Stimulated activated CD8-positive, alpha-beta memory T cell treated with anti-CD3 and anti-CD28 coated beads, Interleukin-7, amount 100 ng/mL, for 24 hours (primary cell): ENCODE measurements at places on chromosomes 4 and X.

GRCh38 chr4:186191200-186192065 is at the start of gene CYP4V2:
Gene CYP4V2 (plus strand): TSS chr4:186191567. CDS start chr4:186191824, 257 bp downstream.
- peak; percentile 70 for DNase-seq

DNA sequence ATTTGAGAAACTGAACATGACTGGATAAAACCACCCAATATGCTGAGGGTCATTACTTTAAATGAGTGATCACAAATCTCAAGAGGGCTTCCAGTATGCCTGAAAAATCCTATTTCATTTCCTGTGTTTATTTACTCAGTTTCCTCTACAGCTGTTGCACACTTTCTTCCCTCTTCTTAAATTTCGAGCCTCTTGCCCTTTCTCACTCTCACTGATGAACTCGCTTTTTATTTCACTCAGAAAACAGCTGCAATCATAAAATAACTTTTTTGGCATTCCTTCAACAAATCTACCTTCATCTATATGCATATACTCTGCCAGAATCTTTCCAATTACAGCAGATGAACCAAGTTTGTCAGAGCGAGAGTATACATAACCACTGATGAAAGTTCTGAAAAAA is 101.3 kb downstream of the EIF4E start:
- DNase-seq = no peak

GRCh38 chrX:109475174-109475891 is 6.6 kb downstream of the GUCY2F start:
- no peak for DNase-seq

DNA sequence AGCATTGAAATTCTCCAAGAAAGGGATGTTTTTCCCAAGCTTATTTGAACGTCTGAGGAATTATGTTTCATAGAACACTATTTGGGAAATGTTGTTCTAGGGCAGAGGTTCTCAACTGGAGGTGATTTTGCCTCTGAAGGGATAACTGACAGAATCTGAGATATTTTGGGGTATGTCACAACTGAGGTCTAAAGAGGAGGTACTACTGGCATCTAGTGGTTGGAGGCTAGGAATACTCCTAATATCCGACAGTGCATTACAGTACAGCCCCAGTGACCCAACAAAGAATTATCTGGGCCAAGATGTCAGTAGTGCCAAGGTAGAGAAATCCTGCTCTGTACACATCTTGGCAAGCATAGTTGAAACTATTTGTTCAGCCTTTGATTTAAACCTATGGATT is 6.4 kb downstream of the HSPA4L start:
- no peak for DNase-seq

DNA sequence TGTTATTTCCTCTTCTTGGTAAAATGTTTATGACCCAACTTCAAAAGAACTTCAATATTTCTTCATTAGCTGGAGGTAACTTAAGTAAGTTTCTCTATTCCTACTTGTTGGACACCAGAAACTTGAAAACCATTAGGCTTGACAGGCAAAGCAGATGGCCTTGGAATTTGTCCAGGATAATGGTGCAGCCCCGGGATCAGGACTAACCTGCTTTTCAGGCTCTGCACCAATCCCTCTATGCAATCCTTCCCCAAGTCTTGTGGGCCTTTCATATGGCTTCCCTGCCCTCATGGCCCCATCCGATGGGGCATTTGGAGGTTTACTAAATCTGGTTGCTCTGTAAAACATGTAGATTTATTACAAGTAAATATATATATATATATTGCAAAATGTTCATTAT is 68.5 kb downstream of the SPINK2 start:
- DNase-seq = no peak

- no peak for DNase-seq
Observed at GRCh38 chr4:47519239-47519883, 34.3 kb downstream of the ATP10D start.

DNA sequence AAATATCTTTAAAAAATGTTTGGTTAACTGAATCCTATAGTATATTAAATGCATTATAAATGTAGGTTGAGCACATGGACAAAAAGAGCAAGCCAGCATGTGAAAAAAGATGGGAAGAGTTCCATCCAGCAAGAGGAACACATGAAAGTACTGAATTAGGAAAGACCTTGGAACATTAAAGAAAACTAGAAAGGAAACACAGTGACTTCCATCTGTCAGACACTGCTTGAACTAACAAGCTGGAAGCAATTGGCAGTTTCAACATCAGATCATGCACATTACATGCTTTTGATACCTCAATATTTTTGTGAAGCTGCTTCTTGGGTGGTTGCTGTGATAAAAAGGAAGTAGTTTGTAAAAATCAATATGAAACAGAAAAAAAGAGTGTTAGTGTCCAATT is 626.8 kb upstream of the GNPDA2 start:
- no peak for DNase-seq

DNA sequence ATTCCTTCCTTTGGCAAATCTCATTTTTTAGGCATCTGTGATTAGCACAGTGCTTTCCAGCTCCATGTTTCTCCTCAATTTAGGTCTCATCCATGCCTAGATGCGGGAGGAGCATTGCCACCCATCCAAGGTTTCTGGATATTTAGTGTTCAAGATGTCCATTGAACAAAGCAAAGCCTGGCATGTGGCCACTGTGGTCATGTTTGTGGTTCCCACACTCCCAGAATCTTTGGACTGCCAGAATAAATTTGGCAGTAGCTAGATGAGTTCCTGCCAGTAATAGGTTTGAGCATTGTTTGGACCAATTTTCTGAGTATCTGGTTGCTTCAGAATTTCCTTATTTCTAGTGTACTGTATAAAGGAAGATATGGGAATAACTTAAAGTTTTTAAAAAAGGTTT is 1124.1 kb downstream of the ADGRL3 start:
- DNase-seq = no peak

GRCh38 chr4:133347409-133347808 is 198.3 kb downstream of the PCDH10 start:
- DNase-seq = no peak

GRCh38 chrX:81261576-81261975 is 59.7 kb downstream of the SH3BGRL start:
- no peak for DNase-seq

DNA sequence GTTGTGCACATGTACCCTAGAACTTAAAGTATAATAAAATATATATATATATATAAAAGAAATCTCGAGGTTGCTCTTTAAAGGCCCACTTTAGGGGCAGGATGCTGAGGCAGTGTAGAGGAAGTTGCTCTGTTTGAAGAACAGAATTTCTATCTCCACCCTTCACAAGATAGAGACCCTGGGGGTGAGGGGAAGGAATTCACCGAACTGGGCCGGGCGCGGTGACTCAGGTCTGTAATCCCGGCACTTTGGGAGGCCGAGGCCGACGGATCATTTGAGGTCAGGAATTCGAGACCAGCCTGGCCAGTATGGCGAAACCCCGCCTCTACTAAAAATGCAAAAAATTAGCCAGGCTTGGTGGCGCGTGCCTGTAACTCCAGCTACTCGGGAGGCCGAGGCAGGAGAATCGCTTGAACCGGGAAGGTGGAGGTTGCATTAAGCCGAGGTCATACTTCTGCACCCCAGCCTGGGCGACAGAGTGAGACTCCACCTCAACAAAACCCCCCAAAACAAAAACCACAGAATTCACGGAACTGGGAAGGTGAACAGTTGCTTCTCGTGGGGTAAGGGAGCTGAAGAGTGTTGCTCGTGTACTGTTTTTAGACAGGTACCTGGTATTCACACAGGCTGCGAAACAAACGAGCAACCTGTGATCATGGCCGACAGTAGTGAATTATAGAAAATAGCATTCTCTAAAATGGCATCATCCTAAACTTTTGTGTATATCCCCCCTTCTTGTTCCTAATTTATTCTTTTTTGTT is 6.2 kb downstream of the PLAC8 start:
- no peak for DNase-seq

DNA sequence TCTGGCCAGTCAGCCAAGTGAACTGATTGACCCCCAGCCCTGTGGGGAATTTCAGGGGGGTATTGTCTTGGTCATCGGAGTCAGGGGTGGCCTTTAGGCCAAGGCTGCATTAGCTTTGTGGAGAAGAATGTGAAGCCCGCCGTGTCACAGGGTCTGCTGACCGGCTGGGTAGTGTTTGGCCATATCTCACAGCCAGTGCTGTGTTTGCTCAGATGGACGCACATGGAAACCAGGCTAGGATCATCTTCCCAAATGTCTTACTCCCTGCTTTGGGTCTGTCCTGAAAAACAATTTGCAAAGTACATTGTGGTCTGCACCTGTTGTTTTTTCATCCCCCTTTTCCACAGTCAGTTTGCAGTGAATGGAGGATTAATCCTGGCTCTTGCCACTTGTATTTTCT is 13.0 kb downstream of the TMEM164 start:
- no peak for DNase-seq

GRCh38 chr4:142817442-142817841 is 28.7 kb downstream of the INPP4B start:
- DNase-seq = no peak

- DNase-seq = no peak
Observed at GRCh38 chrX:22310779-22311178, 38.1 kb downstream of the CBLL2 start.

DNA sequence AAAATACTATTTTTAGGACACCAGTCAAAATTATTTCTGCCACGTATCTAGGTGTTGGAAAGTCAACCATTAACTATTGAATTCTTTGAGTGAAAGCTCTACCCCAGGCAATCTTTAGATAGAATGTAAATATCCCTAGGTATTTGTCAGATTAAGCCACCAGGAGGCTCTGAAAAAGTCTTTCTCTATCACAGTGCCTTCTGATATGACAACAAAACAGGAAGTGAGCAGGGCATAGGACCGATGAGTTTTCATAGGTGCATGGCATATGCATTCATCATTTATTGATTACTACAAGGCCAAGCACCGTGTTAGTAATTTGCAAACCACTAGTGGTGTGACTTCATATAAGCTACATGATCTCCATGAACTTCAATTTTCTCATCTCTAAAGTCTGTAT is 333.6 kb upstream of the F9 start:
- no peak for DNase-seq

DNA sequence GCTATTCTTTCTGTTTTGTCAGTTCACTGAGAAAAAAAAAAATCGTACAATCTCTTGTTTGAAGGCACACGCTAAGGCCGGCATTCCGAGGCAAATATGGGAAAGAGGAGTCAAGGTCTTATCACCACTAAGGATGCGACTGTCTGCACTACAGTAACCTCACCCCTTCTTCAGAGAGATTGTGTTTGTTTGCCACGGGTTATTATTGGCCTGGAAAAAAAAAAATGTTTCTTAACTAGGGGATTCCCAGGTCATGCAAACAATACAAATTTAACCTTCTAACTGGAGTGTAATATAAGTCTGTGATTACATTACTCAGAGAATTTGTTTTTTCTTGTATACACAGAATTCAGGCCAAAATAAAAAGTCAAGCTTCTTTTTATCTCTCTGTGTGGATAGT is 168.3 kb downstream of the TMA16 start:
- DNase-seq = no peak

- DNase-seq = no peak
Observed at GRCh38 chrX:13208281-13208935, 111.4 kb downstream of the ATXN3L start.

GRCh38 chr4:153616006-153616555 is 68.0 kb upstream of the TLR2 start:
- no peak for DNase-seq

- DNase-seq = no peak
Observed at GRCh38 chrX:129523079-129523911, at the start of gene SMARCA1. Gene SMARCA1 (minus strand): TSS chrX:129523490. CDS start chrX:129523370, 120 bp downstream.

- DNase-seq = no peak
Observed at GRCh38 chrX:66126662-66127061, 37.4 kb upstream of the HEPH start.

GRCh38 chr4:576991-577498 is 950 bp upstream of the TMEM271 start:
- no peak for DNase-seq

DNA sequence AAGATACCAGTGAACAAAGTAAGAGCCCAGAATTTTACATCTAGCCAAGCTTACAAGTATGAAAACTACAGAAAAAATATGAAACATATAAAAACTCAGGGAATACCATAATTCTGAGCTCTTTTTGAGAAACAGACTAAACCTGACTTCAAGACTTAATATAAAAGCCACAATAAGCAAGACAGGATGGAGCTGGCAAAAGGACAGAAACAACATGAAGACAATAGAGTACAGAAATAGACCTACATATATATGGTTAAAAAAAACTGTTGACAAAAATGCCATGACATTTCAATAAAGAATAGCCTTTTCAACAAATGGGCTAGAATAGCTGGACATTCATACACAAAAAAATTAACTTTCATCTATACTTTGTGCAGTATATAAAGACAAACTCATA is 49.4 kb downstream of the UBA6 start:
- DNase-seq = no peak

DNA sequence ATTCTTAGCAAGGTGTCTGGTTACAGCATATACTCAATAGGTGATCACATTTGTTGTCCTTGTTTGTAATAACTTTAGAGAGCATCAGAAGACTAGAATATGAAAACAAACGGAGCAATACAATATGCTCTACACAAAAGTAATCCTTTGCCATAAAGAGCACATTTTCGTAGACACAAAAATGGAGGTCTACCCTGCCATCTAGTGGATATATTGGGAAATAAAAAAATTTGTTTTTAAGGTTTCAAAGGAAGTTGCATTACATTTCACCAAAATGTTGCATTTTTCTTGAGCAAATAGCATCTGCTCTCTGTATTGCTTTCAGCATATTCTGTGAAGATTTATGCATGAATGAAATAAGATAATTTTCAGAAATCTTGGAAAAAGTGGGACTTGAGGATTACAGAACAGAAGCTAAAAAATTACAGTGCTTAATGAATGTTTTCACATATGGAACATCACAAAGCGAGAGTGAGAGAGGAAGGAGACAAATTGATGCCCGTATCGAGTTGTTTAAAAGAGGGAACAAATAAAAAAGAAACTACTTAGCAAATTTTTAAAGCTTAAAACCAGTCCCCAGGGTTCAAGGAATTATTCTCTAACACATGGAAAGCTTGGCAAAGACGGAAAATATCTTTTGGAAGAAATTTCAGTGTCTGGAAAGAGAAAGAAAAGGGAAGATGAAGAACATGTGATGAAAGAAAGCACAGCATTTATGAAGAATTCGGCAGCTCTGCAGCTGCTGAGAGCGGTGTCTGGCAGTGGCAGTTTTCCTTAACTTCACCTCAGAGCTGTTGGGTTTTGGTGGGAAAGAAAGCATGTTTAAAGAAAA is 390.1 kb downstream of the ANKRD50 start:
- DNase-seq = no peak

- DNase-seq = no peak
Observed at GRCh38 chr4:27928761-27929540, 1068.3 kb downstream of the STIM2 start.

- no peak for DNase-seq
Observed at GRCh38 chr4:11514003-11514402, 85.3 kb upstream of the HS3ST1 start.

DNA sequence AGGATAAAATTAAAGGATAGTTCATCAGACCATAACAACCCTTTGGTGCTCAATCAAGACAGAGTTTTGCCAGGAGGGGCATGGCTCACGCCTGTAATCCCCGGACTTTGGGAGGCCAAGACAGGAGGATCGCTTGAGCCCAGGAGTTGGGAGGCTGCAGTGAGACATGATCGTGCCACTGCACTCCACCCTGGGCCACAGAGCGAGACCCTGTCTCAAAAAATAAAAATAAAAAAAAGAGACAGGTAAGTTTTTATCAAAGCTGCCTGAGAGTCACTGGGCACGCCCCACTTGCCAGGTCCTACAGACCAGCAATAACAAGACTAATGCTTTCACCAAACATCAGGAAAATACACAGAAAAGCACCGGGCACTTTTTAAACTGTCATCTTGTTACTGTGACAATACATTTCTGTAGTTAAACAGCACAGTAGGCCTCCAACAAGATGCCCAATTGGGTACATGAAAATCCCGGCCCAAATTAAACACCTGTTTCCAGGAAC is 765 bp downstream of the CFAP97 start:
- DNase-seq = no peak

GRCh38 chr4:6204098-6204497 is 3.7 kb upstream of the JAKMIP1 start:
- DNase-seq = no peak
